ENCODE measurements at places on chromosomes 2 and 18.

DNA sequence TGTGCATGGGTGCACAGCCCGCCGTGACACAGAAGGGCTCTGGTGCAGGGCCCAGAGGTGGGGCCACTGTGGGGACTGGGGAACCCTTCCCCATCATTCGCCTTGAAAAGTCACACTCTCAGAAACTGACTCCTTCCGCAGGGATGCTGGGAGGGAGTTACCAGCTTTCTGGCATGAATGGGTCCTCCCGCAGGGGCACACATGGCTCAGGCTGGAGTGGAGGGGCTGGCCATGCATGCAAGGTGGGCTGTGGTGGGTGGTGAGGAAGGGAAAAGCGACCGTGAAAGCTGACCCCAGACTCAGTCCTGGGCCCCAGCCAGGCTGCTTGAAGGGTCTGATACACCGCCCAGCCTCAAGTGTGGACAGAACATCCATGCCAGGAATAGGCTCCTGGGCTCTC, 201.1 kb downstream of the TNS1 start:
- DNase-seq: no peak

DNA sequence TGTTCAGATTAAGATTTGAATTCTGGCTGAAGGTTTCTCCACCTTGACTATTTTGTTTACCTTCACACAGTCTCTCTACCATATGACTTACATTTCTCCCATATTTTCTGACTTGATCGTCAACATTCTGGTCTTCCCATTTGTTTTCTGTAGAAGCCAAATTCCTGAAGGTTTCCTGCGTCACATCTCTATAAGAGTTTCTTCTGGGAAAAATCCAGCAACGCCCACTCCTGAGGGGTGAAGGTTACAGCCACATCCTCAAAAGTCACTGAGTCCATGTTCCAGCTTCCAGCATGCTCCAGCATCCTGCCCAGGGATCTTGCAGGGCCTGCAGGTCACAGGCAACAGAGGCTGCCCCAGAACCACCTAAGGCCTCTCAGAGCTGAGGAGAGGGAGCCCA, 47.5 kb downstream of the NBEAL1 start:
- DNase-seq: no peak

- no peak for DNase-seq
These were observed 103.1 kb upstream of the SPATS2L start for GRCh38 chr2:200203381-200203827.

DNA sequence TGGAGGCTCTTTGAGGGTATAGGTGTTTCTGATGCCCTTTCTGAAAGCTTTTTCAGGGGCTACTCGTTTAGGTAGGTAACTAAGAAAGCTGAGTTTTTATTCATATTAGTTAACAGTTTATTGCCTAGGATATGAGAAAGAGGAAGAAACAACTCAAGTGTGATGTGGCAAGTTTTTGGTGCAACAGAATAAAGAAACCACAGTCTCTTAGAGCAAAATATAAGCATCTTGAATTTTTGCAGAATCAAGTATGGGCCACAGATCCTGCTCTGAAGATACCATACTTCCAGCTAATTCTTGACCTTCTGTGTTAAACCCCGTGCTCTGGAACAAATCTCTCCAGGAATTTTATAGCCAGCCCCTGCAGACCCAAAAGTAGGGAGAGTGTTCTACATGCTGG, 147.7 kb upstream of the SLC1A4 start:
- DNase-seq: no peak

DNA sequence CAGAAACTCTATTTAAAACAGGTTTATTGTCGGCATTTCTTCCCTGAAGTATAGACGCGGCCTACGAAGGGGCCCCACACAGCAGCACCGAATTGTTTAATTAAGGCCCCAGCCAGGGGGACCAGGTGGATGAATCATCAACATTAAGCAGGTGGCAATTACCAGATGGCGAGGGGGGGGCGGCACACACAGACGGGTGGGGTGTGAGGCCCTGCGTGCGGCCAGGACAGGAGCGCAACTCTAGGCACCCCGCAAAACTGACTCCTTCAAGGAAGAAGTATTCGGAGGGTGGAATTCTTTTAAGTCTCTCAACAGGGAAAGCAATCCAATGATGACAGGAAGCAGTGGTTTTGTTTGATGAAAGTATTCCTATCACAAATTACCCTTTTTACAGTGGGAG, 830.4 kb downstream of the GALR1 start:
- DNase-seq: no peak

DNA sequence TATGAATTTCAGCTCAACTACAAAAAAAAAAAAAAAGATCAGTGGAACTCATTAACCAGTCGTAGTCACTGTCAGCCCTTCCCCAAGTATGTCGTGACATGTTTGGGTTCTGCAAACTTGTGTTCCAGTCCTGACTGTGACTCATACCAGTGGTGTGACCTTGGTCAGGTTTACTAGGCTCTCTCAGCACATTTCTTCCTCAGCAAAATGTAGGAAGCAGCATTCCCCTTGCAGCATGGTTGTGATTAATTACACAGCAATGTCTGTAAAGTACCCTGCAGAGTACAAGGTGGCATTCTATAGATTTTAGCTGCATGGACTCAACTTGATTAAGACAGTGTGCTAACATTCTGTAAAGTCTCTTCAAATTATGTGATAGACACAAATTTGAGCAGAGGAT, 156.9 kb downstream of the LAMA1 start:
- DNase-seq: no peak

- no peak for DNase-seq
These were observed 197.7 kb downstream of the MTX2 start for GRCh38 chr2:176466918-176467452.

- DNase-seq: no peak
These were observed 199.4 kb downstream of the IRS1 start for GRCh38 chr2:226600184-226600583.

DNA sequence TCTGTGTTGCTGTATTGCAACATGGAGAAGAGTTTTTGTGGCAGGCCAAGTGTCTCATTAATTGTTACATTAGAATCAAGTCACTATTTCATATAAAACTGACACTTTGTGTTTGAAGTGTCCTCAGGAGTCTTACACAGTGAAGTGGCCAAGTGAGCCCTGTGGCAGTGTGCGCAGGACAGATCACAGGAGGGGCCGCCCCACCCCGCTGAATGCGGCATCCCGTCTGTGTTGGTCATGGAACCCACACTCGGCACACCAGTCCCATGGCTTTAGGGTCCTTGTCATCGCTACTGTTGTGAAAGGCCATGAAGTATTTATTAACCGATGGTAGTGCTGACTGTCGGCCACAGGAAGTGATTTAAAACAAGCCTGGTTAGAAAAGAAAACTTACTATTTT, 144.7 kb upstream of the NFATC1 start:
- no peak for DNase-seq

DNA sequence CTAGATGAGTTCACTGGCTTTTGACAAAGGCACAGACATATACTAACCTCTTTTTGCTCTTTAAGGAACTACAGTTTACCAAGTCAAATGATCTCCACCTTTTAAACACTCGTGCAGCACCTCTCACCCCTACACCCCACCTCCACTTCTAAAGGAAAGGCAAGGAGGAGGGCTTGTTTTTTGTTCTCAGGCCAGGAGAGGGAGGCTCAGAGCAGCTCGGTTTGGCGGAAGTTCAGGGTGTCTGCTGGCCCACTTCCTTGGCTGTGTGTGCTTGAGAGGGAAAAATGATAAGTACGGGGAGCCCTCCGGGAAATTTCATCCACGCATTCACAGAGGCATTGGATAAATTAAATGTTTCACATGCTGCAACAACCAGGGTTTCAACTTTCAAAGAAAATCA, 667.9 kb downstream of the BCL11A start:
- DNase-seq: no peak

DNA sequence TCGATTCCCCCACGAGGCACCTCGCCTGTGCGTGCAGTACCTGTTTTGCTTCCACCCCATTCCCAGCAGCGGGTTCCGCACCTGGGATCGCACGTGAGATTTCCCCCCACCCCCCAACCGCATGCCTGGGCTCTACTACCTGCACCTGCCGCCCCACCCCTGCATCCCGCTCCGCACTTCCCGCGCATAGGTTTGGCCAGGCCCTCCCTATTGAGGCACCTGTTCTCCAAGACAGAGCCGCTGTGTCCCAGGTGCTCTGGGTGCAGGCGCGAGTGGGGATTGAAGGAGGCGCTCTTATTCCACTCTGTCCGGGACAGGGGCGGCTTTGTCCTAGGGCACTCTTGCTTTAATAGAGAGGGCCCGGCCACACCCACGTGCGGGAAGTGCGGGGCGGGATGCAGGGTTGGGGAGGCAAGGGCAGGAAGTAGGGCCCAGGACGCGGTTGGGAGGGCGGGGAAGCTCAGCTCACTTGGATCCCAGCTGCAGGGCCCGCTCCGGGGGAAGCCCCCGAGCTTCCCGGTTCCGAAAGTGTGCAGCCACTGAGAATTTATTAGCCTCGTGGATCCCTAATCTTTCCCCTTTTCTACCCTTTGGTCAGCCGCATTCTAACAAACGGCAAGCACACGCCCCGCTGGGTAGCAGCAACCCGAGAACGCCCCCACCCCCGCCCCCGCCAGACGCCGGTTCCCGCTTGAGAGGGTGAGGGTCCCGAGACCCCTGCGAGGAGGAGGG, 670 bp upstream of the MOCOS start:
- DNase-seq: no peak

DNA sequence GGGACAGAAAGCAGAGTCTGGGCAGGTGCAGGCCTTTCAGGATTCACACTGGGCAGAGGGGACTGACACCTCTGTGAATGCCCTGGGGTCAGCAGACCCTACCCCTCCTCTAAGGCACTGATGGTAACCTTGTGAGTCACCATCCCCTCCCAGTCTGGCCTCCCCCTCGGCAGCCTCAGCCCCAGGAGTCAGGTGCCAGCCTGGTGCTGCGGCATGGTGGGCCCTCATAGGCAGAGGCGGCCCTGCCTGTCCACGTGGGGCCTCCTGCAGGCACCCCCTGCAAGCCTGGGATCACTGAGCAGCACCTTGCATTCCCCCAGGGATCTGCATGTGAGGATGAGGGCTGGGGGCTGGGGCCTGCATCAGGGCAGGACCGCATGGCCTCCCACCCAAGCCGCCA, 4.8 kb upstream of the GPR17 start:
- DNase-seq: no peak

DNA sequence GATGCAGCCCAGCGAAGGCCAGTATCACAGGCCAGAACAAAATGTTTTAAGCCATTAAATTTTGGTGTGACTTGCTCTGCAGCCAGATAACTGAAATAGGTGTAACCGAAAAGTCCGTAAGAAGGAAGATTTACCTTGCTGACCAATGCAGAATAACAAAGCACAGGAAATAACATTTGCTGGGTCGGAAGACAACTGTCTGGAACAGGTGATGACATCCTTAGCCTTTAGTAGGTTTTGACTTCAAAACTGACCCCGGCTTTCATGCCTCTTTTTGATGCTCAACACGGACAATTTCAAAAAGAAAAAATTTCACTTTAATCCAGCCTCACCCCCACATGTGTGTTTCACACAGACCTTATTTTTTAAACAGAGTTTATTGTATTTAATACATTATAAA, 93.7 kb downstream of the KCTD1 start:
- no peak for DNase-seq

DNA sequence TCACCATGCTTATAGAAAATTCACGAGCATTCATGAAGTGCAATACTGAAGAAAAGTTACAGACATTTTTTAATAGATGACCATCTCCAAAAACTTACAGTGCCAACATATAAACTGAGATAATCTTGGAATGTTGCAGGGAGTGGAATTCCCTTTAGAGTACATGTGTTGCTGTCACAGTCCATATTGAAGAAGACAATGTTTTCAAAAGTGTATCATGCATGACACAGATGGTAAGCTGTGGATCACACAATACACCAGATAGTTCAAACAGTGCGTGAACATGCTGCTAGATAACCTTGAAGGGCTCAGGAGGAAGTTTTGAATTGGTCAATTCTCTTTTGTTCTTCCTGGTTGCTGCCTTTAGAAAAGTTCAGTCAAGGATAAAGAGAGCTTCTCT, 1644.3 kb upstream of the NXPH2 start:
- no peak for DNase-seq

DNA sequence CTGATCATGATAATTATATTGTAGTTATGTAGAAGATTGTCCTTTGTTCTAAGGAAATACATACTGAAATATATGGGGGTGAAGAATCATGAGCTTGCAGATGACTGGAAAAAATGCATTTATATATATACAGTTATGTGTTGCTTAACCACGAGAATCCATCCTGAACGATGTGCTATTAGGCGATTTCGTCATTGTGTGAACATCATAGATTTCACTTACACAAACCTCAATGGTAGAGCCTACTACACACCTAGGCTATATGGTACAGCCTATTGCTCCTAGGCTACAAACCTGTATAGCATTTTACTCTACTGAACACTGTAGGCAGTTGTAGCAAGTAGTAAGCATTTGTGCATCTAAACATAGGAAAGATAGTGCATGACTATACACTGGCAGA, 2.6 kb upstream of the ACAA2 start:
- no peak for DNase-seq

DNA sequence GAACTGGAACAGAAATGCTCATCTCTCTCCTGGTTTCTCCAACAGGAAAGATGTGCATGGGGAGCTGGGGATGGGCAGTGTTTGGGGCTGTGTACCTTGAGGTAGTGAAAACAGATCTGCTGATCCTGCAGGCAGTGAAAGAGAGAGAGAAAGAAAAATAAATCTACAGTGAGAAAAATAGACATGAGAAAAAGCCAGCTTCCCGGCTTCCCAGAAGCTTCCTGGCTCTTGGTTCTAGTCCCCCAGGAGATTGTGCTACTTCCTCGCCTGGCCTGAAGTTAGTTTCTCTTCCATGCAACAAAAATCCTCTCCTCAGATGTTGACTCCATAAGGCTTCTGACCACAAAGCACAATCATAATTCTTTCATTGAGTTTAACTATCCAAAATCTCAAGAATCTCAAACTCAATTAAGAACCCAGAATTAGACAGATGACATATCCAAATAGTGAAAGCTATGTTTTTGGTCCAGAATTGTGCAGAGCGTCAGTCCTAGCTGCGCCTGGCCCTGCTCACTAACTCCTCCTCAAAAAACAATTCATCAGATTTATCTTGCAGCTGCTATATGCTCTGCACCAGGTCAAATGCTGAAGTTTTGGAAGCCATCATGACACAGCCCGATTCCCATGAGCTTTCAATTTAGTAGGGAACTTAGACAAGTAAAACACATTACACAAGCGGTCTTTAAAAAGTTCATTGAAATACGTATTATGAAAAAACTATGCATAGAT, 20.1 kb upstream of the NAB1 start:
- DNase-seq: no peak

All from activated CD4-positive, alpha-beta T cell treated with anti-CD3 and anti-CD28 coated beads, Interleukin-2, Interleukin-4, amounts not matched to agents 100 ng/mL and 50 ng/mL, durations not matched to agents 16 hours and 8 hours (primary cell).